ENCODE measurements at places on chromosomes 5 and 9.

DNA sequence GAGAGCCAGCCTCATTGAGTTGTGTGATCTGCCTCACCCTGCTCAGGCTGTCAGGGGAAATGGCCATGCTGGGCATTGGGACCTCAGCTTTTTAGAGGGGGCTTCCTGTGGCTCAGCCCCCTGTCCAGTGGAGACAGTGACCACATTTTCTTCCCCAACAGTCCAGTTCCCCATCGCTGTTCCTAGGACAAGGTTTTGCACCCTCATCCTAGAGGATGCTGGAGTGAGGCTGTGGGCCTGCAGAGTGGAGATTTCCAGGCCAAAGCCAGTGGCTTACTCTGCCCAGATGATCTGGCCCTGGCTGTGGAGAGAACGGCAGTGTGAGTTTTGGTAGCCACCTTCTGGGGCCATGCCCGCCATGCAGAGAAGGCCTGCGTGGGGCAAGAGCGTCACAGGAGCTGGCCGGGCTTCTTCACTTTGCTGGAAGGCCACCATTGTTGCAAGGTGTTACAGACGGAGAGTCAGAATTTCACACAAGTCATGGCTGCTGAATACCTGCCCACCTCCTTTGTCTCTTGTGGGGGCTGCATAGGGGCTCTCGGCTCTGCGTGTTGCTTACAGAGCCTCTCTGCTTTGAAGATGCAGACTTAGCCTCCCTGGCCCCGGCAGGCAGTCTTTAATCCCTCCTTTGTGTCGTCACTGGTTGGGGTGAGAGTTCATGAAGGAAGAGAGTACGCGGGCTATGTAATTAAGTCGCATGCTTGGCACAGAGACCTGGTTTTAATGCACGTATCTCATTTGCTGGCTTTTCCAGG is 35.2 kb upstream of the PITX1 start:
- no peak for DNase-seq

GRCh38 chr5:1415059-1415425 is 30.2 kb downstream of the SLC6A3 start:
- DNase-seq = no peak

DNA sequence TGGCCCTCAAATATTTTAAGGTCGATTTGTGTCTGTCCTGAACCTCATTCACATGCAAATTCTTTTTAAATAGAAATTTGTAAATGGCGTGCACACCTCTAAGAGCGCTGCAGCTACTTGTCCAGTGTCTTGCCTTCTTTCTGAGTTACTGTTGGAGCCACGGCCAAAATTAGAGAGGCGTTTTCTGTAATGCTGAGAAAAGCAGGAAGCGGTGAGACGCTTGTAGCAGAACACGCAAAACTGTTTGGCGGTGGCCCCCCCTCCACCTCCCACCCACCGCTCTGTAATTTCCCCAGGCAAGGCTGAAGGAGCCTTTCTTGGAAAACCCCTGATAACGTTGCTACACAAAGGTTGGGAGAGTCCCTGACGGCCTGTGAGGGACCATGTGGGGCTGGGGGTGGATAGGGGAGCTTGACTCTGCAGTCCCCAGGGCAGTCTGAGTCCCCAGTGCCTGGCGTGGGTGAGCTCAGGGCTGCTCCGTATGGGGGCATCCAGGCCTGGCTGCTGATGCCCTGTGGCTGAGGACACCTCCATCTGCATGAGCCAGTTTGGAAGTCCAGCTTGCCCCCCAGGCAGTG is 96.5 kb downstream of the GADD45G start:
- peak; percentile 5 for DNase-seq

DNA sequence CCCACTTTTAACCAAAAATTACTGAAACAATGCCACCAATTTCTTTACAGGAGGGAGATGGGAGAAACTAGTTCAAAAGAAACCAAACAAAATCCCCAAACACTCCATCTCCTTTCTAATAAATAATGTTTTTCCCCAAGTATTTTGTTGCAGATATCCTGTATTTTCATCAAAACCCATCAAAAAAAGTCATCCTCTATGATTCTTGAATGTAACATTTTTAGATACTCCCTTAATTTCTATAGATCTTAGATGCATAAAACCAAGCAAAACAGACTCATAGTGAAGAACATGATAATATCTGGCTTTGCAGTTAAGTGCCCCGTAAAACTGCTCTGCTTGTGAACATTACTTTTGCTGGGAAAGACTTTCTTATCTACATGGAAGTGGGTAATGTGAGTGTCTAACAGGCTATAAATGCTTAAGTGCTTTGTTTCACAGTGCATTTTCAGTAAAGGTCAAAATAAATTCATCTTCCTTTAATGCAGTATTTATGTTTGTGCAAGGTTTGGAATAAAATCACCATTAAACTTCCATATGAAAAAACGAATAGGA is 77.3 kb upstream of the TBCA start:
- DNase-seq = no peak

DNA sequence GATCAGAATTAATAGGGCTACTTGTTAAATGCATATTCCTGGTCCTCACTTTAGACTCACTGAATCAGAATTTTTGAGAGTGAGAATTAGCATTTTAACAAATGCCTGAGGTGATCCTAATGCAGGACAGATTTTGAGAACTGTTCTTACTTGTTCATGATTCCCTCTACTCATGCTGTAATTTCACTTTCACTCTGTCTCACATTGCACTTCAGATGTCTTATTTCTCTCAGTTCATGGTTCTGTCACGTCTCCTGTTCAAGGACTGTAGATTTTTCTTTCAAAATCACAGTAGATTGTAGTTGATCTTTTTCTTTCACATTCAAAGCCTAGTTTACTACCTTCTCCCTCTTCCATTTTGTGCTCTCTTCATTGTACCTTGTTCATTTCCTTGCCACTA is 54.3 kb downstream of the ADGRV1 start:
- DNase-seq = no peak

DNA sequence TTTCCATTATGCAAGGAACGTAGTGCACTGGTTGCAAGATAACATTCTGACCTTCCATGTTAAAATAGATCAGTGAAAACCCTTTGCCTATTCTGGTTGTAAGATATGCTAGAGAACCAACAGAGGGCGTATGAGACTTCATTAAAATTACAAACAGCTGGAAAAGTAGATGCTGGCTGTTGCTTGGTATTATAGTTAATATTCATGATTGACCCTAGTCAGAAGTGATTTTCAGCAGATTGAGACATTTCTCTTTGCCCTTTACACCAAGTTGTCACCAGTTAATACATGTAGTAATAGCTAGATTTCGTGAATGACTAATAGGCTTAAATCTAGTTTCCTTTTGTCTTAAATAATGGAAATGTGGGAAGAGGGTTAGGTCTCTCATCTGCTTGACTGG is 13.8 kb upstream of the FGF18 start:
- no peak for DNase-seq

- no peak for DNase-seq
Observed at GRCh38 chr9:113568571-113569321, 105.2 kb downstream of the RGS3 start.

DNA sequence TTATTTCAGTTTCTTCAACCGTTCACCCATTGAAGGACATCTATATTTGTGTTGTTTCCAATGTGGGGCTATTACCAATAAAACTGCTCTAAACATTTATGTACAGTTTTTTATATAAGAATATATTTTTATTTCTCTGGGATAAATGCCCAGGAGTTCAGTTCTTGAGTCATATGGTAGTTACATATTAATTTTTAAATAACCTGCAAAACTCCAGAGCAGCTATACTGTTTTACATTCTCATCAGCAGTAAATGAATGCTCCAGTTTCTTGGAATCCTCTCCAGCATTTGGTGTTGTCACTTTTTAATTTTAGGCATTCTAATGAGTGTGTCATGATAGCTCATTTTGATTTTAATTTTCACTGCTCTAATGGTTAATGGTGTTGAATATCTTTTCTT is 36.2 kb downstream of the CDK7 start:
- no peak for DNase-seq

DNA sequence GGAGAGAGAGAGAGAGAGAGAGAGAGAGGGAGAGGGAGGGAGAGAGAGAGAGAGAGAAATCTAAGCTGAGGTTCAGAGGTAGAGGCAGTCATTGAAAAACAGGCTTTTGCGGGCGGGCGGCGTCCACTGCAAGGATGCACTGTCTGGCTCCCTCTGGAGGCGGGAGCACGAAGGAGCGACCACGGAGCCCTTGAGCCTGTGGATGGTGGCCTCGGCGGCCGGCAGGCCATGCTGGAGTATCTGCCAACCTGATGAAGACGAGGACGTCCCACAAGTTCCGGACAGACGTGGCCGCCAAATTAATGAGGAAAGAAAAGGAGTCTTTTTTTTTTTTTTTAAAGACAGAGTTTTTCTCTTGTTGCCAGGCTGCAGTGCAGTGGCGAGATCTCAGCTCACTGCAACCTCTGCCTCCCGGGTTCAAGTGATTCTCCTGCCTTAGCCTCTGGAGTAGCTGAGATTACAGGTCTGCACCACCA is 2.2 kb upstream of the CCDC125 start:
- DNase-seq = peak; percentile 55

DNA sequence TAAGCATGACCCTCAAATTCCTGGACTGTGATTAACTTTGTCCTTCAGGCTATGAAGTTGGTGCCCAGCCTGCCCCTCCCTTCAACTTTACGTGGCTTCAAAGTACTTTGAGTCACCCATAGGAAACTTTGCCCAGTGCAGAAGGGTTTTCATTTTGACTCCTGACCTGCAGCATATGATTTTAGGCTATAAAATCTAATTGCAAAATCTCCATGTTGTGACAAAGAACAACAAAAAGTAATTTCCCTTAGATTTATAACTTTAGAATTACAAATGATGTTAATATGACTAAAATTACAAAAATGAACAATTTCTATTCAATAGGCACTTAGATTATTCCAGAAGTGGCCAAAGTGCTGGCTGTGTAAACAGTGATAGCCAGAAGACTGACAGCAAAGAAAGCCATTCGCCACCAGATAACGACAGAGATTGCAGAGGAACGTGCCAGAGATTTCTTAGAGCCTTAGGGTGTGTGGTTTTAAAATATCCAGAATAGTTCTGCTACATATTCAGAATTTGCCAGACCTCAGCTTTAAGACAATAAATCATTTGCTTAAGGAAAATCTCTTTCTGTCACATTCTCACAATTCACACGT is 197.4 kb downstream of the SEMA5A start:
- no peak for DNase-seq
